ENCODE measurements at places on chromosomes 3 and 15.

GRCh38 chr3:17369973-17370372 lies 372.5 kb downstream of the TBC1D5 start:
- DNase-seq, result no peak

GRCh38 chr15:35058534-35059054 lies 26.5 kb downstream of the NANOGP8 start:
- DNase-seq, result no peak

GRCh38 chr3:143255739-143256138 lies 136.2 kb downstream of the CHST2 start:
- DNase-seq, result no peak

GRCh38 chr3:125052624-125053303 lies 3.0 kb downstream of the HEG1 start:
- DNase-seq, result no peak

DNA sequence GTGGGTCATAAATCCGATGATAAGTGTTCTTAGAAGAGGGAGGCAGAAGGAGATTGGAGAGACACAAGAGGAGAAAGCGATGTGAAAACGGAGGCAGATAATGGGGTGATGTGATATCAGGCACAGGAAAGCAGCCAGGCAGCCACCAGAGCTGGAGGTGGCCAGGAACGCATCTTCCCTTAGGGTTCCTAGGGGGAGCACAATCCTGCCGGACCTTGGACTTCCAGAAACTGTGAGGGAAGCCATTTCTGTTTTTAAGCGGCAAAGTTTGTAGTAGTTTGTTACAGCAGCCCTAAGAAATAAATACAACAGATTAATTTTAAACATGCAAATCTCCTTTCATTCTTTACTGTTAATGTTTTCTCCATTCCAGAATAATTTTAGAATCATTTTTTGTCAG lies 259.9 kb upstream of the TMC3 start:
- DNase-seq, result no peak

- DNase-seq, result no peak
These were observed 108.8 kb upstream of the MCTP2 start for GRCh38 chr15:94122516-94122915.

- no peak for DNase-seq
These were observed 10.1 kb downstream of the STRIT1 start for GRCh38 chr3:155283092-155284056.

- DNase-seq, result no peak
These were observed 26.7 kb downstream of the TBC1D2B start for GRCh38 chr15:78050826-78051225.

GRCh38 chr3:137131081-137131480 lies 173.3 kb downstream of the IL20RB start:
- no peak for DNase-seq

- DNase-seq, result peak; percentile 91
These were observed 77.2 kb downstream of the TBC1D2B start for GRCh38 chr15:78000091-78000926.

DNA sequence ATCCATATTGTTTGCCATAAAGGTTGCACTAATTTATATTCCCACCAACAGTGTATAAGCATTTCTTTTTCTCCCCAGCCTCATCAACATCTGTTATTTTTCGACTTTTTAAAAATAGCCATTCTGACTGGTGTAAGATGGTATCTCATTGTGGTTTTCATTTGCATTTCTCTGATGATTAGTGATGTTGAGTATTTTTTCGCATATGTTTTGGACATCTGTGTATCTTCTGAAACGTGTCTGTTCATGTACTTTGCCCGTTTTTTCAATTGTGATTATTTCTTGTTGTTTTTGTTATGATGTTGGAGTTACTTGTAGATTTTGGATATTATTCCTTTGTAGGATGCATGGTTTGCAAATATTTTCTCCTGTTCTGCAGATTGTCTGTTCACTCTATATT lies 46.5 kb downstream of the TP63 start:
- DNase-seq, result no peak

DNA sequence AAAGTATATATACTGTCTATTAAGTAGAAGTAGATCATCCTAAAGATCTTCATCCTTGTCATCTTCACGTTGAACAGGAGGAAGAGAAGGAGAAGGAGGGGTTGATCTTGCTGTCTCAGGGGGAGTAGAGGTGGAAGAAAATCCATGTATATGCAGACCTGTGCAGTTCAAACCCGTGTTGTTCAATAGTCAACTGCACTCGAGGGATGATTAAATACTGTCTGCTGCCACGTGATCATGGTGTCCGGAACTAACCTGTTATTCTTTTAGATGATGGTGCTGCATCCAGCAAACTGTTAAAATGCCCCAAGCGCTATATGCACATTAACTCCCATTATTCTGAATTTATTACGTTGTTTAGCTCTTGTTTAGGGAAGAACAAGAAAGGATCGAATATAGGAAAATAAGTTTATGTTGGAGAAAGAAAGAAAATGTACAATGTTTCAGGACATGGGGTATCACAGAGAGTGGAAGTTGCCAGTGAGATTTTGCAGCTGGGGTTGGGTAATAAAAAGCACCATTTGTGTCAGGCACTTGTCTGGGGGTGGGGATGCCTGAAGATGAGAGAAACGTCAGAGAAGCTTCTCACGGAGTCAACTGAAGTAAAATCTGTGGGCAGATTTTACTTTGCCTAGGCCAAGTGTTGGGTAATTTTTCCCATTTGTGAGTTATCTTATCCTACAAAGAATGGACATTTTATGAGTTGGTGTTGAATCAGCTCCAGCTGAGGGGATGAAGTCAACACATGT lies 229.2 kb downstream of the RYR3 start:
- DNase-seq, result no peak

DNA sequence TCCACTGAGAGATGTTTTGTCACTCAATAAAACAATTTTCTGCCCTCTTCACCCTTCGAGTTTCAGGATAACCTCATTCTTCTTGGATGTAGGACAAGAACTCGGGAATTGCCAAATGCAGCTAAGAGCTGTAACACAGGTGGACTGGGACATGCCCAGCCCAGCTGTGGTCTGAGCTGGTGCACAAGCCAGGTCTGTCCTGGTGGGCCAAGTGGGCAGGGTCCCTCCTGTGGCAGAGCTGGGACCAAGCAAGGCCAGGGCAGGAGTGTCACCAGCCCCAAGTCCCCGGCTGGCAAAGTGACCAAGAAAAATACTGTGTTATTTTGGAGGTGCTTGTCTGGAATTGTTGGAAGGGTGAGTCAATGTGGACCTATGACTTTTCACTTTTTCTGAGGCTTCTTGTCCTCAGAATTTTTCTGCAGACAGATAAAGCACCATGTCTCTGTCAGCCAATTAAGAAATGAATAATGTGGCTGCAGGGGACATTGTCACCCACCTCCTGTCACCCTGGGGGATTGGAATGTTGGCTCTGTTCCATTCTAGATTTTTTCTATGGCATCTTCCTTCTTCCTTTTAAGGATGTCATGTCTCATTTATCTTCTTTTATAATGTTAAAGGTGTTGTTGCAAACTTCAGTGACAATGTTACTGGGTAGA lies 645.2 kb upstream of the EPHA6 start:
- DNase-seq, result no peak

GRCh38 chr15:87591582-87591981 lies 665.0 kb downstream of the NTRK3 start:
- DNase-seq, result no peak

DNA sequence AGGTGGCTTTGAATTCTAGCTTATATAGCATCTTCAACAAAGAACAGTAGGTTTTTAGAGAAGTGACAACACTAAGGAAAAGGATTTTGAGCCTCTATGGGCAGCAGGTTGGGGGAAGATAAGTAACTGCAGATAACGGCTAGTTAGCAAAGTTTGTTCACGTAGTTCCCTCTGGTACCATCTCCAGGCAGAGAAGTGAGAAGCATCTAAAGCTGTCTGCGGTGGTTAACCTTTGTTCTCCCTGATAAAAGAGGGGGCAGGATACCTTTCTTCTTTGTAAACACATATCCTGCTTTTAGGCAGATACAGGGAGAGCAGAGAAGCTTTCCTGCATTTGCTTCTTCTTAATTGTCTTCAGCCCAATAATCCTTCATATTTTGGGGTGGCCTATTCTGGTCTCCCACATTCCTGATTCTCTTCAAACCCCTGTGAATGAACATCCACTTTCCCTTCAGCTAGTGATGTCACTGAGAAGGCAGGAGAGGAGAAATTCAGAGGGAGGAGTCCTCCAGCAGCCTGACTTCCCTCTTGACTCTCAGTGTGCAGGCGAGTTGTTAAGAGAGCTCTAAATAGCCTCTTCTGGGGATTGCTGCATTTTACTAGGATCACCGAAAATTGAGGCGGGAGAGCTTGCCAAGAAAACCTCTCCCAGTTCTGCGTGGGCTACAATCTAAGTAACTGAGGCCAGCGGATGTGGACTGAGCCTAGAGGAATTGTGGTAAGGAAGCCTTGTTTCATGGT lies 393.7 kb upstream of the C2CD4B start:
- no peak for DNase-seq

GRCh38 chr3:50806806-50807205 lies 132.1 kb downstream of the DOCK3 start:
- DNase-seq, result no peak

DNA sequence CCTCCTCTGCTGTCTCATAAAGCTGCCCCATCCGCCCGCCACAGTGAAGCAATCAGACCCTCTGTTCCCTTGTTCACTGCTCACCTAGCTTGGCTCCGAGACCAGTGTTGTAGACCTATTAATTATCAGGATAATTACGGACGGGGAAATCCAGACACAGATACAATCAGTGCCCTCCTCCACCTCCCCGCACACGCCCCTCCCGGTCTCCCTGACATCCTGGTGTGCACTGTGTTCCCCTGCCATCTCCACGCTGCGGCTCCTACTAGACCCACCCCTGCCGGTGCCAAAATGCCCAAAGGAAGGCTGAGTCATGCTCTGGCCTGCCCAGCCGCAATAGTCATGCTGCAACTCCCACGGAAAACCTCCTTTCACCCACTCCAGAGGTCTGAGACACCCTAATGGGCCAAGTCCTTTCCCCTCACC lies 277.3 kb upstream of the TLE3 start:
- DNase-seq, result peak; percentile 84

DNA sequence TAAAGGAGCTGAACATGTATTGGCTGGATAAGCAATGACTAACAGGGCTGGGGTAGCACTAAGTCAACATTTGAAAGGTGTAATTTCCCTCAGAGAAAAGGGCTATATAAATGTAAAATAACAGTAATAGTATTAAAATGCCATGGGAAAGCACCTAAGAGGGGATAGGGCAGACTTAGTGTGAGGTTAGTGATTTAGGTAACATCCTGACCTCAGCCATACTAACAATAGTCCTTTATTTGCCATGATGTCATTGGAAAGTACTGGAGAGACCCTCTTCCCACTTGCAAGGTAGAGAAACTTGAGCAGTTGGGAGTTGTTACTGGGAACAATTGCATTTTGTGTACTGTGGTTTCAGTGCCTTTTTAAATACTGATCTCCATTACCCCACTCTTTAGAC lies 103.4 kb downstream of the LSAMP start:
- no peak for DNase-seq

- DNase-seq, result peak; percentile 47
These were observed 57.6 kb upstream of the NR2E3 start for GRCh38 chr15:71752604-71753289.

DNA sequence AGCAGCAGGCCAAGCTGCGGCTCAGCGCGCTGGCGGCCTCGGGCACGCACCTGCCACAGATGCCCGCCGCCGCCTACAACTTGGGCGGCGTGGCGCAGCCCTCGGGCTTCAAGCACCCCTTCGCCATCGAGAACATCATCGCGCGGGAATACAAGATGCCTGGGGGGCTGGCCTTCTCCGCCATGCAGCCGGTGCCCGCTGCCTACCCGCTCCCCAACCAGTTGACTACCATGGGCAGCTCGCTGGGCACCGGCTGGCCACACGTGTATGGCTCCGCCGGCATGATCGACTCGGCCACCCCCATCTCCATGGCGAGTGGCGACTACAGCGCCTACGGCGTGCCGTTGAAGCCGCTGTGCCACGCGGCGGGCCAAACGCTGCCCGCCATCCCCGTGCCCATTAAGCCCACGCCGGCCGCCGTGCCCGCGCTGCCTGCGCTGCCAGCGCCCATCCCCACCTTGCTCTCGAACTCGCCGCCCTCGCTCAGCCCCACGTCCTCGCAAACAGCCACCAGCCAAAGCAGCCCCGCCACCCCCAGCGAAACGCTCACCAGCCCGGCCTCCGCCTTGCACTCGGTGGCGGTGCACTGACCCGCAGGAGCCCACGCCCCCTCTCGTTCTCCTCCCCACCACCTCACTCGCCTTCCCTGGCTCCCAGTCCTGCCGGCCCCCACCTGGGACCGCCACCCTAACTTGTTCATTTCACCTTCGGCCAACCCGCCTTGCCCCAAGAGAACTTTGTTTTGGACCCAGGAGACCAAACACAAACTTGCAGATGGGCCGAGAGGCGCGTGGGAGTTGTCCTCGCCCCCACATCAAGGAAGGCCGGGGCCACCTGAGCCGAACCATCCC lies 1.5 kb downstream of the FOXB1 start:
- DNase-seq, result no peak

DNA sequence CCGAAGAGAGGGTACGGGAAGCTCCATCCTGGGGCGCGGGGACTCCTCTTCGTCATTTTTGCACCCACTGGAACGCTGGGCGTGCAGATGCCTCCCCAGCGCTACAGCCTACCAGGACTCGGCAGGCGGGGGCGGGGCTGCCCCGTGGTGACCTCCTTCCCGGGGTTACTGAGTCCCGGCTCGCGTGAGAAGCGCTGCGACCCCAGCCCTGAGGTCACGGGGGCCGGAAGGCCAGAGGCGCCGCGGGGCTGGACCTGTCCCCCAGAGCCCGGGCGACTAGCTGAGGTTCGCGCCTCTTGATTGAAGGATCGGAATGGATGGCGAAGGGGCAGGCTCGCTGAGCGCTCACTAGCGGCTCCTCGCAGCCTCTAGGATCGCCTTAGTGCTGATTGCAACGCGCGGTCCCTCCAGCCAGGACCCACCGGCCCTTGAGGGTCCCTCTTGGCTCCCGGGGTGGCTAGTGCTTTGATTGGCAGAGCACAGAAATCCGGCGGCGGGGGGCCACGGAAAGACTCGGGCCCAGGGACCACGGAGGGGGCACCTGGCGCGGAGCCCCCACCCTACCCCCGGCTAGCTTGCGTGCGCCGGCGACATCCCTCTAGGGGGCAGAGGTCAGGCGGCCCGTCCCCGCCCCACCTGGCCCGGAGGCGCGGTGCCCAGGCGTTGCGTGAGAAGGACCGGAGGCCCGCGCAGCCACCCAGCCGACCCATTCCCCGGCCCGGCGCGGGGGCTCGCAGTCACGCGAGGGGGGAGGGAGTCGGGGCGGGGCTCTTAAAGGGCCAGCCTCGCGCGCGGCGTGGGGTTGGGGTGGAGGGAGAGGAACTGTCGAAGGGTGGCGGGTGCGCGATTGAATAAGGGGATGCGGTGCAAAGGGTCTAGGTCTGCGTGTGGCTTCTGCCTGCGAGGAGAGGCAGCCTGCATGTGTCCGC lies 781 bp upstream of the CYP1A1 start:
- peak; percentile 37 for DNase-seq

GRCh38 chr3:97264180-97264579 lies 449.8 kb downstream of the EPHA6 start:
- DNase-seq, result no peak
